ENCODE measurements at places on chromosomes 2 and 18. TPM values are rescaled to one million over a fixed set of nuclear protein-coding genes. Genes with fewer than 3 reads are reported as not detected.

- DNase-seq, result no peak
Observed at GRCh38 chr2:88603146-88603545, 24.1 kb downstream of the EIF2AK3 start.

DNA sequence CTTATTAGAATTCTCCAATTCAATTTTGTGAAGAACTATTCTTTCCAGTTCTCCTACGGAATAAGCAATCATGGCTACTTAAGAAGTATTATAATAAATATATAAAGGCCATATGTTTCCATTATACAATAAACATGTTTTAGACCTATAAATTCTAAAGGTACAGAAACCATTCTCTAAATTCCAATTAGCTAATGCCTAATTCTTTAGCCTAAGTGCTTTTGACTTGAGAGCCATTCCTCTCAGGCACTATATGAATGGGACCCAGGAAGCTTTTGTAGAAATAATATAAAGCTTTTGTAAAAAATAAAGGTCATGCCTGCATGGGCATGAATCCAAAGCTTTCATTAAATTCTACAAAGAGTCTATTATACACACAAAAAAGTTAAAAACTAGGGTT lies 161.0 kb upstream of the UNC80 start:
- DNase-seq, result no peak

GRCh38 chr2:133657591-133657990 lies 89.3 kb upstream of the NCKAP5 start:
- DNase-seq, result no peak

Gene GAREM1
- total RNA-seq, result 13.6 TPM

GRCh38 chr2:176147800-176148496 lies 3.4 kb upstream of the HOXD4 start:
- DNase-seq, result no peak

GRCh38 chr2:123103902-123104301 lies 921.2 kb upstream of the CNTNAP5 start:
- DNase-seq, result no peak

- DNase-seq, result no peak
Observed at GRCh38 chr2:121368836-121369235, 83.8 kb upstream of the TFCP2L1 start.

- DNase-seq, result peak; percentile 55
Observed at GRCh38 chr18:75131381-75132000, 77.4 kb downstream of the PTGR3 start.

DNA sequence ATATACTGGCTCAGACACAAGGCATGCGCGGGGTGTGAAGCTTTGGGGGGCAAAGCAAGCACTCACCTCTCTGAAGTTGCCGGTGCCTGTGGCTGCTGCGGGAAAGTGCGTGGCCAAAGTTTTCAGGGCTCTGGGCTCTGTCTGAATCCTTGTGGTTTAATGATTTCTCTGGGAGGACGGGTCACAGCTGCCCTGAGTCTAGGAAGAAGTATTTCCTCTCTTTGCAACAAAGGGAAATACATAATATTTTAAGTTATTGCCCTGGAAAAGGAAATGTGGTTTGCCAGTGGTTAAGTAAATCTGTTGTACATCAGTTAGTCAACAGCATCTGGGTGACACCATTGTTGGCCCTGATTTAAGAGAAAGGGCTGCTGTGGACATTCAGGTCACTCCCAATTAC lies 56.7 kb upstream of the ZDBF2 start:
- no peak for DNase-seq

- peak; percentile 56 for DNase-seq
Observed at GRCh38 chr18:12049978-12050811, 43.4 kb upstream of the ANKRD62 start.

- no peak for DNase-seq
Observed at GRCh38 chr2:141021109-141021508, 1109.7 kb downstream of the LRP1B start.

- DNase-seq, result peak; percentile 59
Observed at GRCh38 chr18:48802543-48803290, 148.0 kb downstream of the SMAD7 start.

Gene STPG4
- total RNA-seq, result not detected

GRCh38 chr2:190929919-190930318 lies 49.3 kb downstream of the GLS start:
- no peak for DNase-seq

DNA sequence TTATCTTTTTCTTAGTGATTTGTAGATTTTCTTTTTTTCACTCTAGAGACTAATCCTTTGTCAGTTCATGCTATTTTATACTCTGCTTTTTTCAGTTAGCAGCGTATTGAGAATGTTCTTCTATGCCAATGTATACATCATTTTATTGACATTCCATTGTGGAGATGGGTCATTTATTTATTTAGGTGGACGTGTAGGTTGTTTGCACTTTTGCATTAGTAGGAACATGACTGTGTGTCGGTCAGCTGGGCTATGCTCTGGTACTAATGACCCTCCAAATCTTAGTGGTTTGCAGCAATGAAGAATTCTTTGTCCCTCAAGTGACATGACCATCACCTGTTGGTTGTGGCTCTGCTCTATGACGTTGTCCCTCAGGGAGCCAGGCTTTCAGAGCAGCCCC lies 33.6 kb downstream of the HPCAL1 start:
- DNase-seq, result no peak

Gene LHCGR
- not detected for total RNA-seq

DNA sequence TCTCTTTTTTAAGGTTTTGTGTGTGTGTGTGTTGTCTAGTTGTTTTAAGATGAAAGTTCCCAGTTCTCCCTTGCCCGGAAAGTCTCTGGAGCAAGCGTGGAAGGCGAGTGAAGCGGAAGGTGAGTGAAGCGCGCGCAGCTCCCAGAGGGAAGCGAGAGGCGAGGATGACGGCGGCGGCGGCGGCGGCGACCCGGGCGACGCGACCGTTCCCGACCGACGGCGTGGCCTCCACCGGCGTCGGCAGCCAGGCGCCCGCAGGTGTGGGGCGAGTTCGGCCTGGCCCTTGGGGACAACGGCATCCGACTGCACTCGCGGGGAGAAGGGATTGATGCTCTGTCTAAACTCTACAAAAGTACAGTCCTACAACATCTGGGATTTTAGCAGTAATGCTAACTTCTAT lies 321.9 kb downstream of the CELF4 start:
- DNase-seq, result no peak

- DNase-seq, result no peak
Observed at GRCh38 chr2:232794981-232795380, 18.6 kb upstream of the KCNJ13 start.

- no peak for DNase-seq
Observed at GRCh38 chr2:13698847-13699246, 933.7 kb upstream of the LRATD1 start.

DNA sequence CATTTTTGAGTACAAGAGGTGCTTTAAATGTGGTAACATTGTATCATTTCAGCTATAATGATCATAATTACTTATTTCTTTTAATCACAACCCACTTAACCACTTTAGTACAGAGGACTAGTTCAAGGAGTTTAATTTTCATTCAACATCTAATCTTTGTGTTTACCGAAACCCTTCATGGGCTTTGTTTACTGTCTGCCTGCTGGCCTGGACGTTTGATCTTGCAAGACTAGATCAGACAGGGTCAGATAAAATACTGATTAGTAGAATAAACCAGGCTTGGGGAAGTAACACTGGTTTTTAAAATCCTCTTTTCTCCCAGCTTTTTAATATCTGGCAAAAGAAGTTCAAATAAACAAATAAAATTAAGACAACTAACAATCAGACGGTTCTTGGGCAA lies 93.6 kb downstream of the SATB2 start:
- no peak for DNase-seq

- DNase-seq, result no peak
Observed at GRCh38 chr18:44791520-44791919, 110.8 kb downstream of the SETBP1 start.

- no peak for DNase-seq
Observed at GRCh38 chr18:78713069-78713468, 266.5 kb upstream of the SALL3 start.

Data from right atrium auricular region (tissue), 2 donors.